ENCODE measurements at places on chromosomes 6 and 20.

GRCh38 chr20:61025536-61025935 is 226.5 kb upstream of the CDH4 start:
- no peak for DNase-seq

DNA sequence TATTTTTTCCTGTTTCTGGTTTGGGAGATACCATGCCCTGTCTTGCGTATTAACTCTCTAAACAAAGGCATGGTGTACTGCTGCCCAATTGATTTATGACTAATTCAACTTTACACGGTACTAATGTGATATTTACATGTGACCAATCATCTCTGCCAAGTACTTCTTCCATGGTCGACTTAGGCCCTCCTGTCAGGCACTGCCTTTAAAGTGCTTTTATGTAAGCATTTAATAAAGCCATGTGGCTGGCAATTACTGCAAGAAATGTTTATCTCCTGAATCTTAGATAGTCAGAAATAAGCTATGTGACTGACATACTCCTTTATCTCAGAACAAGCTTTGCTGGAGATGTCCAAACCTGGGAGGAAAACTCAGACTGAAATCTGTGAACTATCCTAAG is 323.4 kb downstream of the BTBD3 start:
- DNase-seq: no peak

GRCh38 chr6:127547215-127547614 is 28.1 kb upstream of the MTCL3 start:
- no peak for DNase-seq

DNA sequence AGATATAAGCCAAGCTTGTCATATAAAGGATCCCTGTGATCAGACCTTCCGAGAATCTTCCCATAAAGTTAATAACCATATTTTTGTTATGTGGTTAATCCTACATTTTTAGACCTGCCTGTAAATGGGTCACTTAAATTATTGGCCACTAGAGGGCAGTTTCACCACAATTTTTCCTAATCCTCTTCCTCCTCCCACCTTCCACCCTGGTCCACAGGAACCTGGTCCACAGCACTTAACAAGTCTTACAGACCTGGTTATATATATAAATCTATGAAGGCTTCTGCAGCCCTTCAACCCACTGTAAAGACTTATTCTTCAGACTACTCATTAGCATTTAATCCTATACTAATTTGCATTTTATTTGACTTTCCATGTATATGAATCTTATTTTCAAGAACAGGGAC is 28.3 kb downstream of the MRS2 start:
- peak; percentile 78 for DNase-seq

GRCh38 chr20:19392344-19393130 is 180.1 kb downstream of the SLC24A3 start:
- DNase-seq: no peak

GRCh38 chr6:22466665-22467245 is 102.6 kb upstream of the HDGFL1 start:
- DNase-seq: no peak

DNA sequence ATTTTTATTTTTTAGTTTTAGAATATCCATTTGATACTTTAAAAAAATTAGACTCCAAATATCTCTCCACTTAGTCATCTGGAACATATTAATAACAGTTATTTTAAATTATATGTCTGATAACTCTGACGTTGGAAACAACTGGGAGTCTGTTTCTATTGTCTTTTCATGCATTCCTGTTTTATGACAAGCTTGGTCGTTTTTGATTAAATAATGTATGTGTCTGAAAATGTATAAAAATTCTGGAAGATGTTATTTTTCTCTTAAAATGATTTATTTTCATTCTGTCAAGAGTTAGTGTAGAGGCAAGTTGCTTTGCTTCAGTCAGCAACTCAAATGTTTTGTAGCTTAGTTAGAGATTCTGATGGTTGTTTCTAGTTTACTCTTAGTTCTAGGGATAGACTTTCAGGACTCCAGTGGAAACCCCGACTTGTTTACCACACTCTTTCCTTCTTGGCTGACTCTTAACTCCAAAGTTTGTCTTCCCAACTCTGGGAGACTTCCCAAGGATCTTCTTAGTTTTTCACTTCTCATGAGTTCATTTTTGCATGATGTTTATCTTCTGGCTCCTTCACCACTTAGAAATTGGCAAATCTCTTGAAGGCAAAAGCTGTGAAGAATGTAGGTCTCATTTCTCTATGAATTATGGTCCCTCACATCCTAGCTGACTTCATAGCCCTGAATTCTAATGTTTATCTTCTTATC is 190.9 kb downstream of the LAMA2 start:
- DNase-seq: no peak

GRCh38 chr20:64069614-64070243 is 6.7 kb downstream of the TCEA2 start:
- no peak for DNase-seq

- DNase-seq: no peak
Observed at GRCh38 chr20:5077761-5078387, 41.9 kb downstream of the PCNA start.

DNA sequence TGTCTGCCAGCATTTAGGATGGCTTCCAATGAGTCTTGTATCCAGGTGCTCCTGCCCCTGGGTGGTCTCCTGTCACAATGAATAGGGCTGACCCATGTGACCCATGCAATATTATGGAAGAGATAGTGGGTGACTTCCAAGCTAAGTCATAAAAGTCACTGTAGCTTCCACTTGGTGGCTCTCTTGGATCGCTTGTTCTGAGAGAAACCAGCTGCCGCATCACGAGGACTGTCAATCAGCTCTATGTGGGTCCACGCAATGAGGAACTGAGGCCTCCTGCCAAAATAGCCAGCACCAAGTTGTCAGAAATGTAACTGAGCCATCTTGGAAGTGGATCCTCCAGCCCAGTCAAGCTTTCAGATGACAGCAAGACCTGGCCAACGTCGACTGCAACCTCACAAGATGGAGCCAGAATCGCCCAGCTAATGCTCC is 14.9 kb upstream of the MATN4 start:
- peak; percentile 89 for DNase-seq

DNA sequence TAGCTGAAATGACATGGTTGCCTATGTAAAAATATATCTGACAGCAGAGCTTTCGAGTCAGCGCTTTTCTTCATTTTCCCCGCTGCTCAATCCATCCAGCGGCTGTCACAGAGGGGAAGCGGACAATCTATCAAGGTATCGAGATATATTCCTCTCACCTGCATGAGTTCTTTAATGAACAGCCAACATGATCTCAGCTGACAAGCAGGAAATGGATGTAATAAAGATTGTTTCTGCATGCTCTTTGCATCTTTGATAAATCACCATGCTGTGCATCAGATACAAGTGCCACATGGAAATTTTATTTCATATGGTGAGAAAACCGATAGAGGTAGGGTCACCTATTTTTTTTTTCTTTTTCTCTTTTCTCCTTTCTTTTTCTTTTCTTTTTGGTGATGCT is 602.3 kb upstream of the MMS22L start:
- DNase-seq: no peak

DNA sequence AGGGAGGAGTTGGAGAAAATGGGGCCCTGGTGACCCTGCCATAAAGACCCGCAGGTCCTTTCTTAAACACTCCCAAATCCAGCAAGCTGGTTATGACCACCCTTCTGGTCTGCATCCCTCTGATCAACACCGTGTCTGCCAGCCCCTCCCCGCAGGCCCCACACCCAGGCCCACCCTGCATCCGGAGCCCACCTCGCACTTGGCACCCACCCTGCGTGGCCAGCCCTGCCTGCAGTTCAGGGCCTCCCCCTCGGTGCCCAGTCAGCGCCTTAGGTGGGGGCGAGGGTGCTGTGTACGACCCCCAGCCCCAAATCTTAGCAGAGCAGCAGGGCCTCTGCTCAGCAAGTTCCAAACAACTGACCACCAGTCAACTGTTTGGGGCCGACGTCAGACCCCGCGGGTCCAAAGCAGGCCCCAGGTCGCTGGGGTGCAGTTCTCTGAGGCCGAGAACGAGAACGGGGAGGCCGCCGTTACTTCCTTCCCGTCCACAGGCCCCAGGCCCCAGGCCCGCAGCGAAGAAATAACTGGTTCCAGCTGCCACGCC is 1.2 kb downstream of the ACSS1 start:
- no peak for DNase-seq

- peak; percentile 99 for DNase-seq
Observed at GRCh38 chr6:38702558-38703397, at the start of gene GLO1. GLO1 (minus strand) TSS chr6:38703145; CDS start chr6:38703054, 91 bp downstream.

GRCh38 chr6:43921548-43922425 is 151.8 kb downstream of the VEGFA start:
- no peak for DNase-seq

GRCh38 chr6:37862992-37863391 is 43.5 kb downstream of the ZFAND3 start:
- DNase-seq: no peak

- DNase-seq: no peak
Observed at GRCh38 chr6:101401792-101402621, 8.5 kb downstream of the GRIK2 start.

GRCh38 chr20:50215101-50215690 is 24.6 kb downstream of the CEBPB start:
- DNase-seq: no peak

- no peak for DNase-seq
Observed at GRCh38 chr6:47195011-47195650, 114.6 kb downstream of the TNFRSF21 start.

DNA sequence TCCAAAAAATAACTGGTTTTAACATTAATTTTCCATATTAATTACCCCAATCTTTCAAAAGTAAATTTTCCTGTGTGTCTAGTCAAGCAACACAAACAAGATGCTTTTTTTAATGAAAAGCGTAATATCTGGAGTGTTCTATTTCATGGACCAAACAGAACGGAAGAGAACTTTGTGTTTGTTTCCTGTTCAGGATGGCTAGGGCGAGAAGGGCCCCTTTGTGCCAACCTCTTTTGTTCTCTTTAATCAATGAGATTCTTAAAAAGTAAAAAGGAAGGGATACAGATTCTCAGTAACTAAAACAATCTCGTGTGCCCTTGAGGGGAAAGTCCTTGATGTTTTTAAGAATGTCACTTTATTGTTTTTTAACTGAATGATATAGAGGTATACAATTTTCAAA is 55.7 kb downstream of the GNAS start:
- DNase-seq: no peak

GRCh38 chr6:56593801-56594318 is 48.8 kb downstream of the DST start:
- DNase-seq: no peak

GRCh38 chr6:40410821-40411220 is 176.3 kb downstream of the LRFN2 start:
- no peak for DNase-seq

DNA sequence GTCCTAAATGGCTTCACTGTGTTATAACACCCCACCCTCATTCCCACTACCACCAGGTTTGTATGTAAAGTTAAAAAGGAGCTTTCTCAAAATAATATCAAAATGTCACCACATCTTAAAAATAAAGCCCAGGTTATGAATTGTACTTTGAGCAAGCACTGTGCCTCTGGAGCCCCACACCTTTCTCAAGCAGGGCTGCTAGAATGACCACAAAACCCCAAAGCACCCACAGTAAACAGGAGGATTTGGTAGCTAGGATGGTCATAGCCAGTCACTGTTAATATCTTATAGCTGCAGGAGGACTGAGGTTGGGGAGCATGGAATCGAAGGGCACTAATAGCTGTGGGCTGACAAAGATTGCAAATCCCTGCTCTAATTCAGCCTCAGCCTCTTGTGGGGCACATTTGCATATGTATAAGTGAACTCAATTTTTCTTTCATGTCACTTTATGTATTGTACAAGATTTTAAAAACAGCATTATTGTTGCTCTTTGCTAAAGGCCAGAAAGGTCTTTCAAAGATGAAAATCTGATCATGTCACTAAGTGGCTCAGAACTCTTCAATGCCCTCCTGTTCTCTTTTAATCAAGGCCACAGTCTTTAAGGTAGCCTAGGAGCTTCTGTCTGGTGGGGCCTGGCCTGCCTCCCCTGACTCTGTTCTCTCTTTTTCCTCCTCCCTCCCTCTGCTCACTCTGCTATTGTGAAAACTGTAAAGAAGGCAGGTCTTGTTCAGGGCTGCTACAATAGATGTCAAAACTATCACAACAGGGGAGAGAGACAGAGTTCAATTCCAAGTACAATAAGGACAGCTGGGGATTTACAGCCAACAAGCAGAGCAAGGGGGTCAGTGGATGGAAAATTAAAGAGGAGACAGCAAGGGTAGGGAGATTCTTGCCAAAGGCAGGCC is 101.6 kb downstream of the TMEM200A start:
- no peak for DNase-seq

- no peak for DNase-seq
Observed at GRCh38 chr6:136401749-136402148, 112.1 kb upstream of the BCLAF1 start.

DNA sequence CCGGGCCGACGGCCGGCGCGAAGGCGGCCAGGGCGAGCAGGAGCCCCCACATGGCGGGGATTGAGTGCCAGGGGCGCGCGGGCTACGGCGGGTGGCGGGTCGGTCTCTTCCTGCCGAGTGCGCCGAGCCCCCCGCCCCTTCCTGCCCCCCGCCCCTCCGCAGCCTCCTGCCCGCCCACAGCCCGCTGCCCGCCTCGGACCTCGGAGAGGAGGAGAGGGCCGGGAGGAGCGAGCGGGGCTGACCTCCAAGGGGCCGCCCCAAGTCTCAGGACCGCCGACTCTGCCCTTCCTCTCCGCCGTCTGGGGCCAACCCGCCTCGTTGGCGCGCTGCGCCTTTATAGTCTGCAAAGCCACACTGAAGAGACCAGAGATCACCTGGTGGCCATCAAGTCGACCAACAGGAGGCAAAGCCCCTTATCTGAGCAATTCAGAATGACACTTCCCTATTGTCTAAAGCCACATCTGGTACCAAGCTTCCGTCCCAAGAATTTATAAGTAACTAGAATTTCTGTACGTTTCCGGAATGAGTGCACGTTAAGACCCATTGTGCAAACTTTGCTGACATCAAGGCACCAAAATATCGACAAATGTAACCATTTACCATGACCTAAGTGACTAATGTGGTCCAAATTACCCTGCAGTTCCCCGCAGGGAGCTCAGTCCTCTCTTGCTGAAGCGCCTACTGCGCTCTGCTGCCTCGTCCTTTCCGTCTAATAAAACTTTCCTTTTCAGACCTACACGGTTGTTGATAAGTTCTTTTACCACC is at the start of gene CPXM1:
Gene CPXM1 (minus strand): TSS at position 107 of the 765 bp plus-strand sequence. CDS start 55 bp downstream, at position 52.
- peak; percentile 74 for DNase-seq

DNA sequence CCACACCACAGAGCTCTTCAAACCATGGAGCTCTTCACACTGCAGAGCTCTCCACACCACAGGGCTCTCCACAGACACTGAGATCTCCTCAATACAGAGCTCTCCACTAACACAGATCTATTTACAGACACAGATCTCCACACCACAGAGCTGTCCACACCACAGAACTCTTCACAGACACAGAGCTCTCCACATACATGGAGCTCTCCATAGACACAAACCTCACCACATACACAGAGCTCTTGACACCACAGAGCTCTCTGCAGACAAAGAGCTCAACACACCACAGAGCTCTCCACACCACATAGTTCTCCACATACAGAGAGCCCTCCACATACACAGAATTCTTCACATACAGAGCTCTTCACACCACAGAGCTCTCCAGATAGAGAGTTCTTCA is 53.0 kb downstream of the ERMARD start:
- DNase-seq: no peak

- DNase-seq: no peak
Observed at GRCh38 chr20:4571759-4572531, 149.8 kb upstream of the PRND start.

Data from hematopoietic multipotent progenitor cell treated with erythropoietin and hydrocortisone succinate and interleukin-3 and kit ligand, for 8 days (in vitro differentiated cells).